ENCODE measurements at places on chromosomes 2 and 18. TPM values are rescaled to one million over a fixed set of nuclear protein-coding genes. Genes with fewer than 3 reads are reported as not detected.
A peak's percentile ranks its signal among the peaks of the same experiment; 100 is the strongest.

SULT1C2 gene
- total RNA-seq = 0.13 TPM

SLC19A3 gene
- total RNA-seq = 1.2 TPM

CNRIP1 gene
- 21.1 TPM for total RNA-seq

PAX8 gene
- total RNA-seq = 0.44 TPM

GPAT2 gene
- 2.4 TPM for total RNA-seq

ALPG gene
- not detected for total RNA-seq

CD226 gene
- total RNA-seq = 0.53 TPM

GPR55 gene
- total RNA-seq = not detected

NIF3L1 gene
- total RNA-seq = 20.6 TPM

KIF5C gene
- 0.66 TPM for total RNA-seq

GRCh38 chr2:239431536-239431935 is 30.7 kb upstream of the HDAC4 start:
- no peak overlapping the region for H3K4me3 ChIP-seq
- H3K27me3 ChIP-seq = no peaks in the 10 kb centered on the region
- no peaks in the 10 kb centered on the region for H3K4me1 ChIP-seq
- no peak for DNase-seq
- no peak overlapping the region for H3K27ac ChIP-seq

GRCh38 chr2:221962186-221962585 is 336.6 kb downstream of the PAX3 start:
- DNase-seq = no peak
- no peak overlapping the region for H3K4me3 ChIP-seq
- no peak overlapping the region for H3K27ac ChIP-seq
- no peaks in the 10 kb centered on the region for H3K27me3 ChIP-seq
- H3K4me1 ChIP-seq = no peaks in the 10 kb centered on the region

DNA sequence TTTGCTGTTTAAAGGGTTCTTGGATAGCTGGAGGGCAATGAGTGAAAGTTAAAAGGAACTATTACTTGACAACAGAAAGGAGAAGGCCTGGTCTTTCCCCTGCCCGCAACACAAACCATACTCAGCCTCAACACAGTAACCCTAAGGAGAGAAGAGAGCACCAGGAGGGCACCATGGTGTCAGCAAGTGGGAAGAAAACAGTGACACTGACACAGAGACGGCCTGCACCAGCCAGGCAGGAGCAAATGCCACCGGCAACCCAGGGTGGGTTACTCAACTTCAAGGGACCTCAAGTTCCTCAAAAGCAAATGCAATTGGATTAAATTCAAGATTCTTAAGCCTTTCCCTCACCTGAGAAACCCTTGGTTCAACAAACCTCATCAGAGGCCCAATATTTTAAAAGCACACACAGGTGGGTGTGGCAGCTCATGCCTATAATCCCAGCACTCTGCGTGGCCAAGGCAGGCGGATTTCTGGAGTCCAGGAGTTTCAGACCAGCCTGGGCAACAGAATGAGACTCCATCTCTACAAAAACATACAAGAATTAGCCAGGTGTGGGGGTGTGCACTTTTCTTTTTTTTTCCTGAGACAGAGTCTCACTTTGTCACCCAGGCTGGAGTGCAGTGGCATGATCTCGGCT is 52.3 kb downstream of the TFCP2L1 start:
- peaks cover 2% of the 10 kb centered on the region for H3K27me3 ChIP-seq
- no peak for DNase-seq
- H3K4me1 ChIP-seq = peaks cover 14% of the 10 kb centered on the region
- H3K36me3 ChIP-seq = no peaks in the 10 kb centered on the region
- H3K27ac ChIP-seq = no peak overlapping the region
- H3K4me3 ChIP-seq = no peak overlapping the region

DNA sequence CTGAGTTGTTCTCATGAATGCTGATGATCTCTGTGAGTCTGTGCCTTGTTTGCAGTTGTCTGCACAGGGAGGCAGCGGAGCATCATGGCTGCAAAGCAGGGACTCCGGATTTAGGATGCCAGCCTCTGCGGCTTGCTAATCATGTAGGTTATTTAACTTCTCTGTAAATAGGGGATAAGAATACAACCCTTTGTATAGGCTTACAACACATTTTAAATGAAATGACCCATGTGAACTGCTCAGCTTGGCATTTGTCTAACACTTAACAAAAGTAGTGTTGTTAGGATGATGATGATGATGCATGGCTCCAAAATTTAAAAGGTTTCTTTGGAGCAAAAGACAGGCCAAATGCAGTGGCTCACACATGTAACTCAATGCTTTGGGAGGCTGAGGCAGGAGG is 19.4 kb downstream of the DYTN start:
- no peak overlapping the region for H3K27ac ChIP-seq
- H3K4me1 ChIP-seq = no peaks in the 10 kb centered on the region
- no peak for DNase-seq
- no peaks in the 10 kb centered on the region for H3K27me3 ChIP-seq

DNA sequence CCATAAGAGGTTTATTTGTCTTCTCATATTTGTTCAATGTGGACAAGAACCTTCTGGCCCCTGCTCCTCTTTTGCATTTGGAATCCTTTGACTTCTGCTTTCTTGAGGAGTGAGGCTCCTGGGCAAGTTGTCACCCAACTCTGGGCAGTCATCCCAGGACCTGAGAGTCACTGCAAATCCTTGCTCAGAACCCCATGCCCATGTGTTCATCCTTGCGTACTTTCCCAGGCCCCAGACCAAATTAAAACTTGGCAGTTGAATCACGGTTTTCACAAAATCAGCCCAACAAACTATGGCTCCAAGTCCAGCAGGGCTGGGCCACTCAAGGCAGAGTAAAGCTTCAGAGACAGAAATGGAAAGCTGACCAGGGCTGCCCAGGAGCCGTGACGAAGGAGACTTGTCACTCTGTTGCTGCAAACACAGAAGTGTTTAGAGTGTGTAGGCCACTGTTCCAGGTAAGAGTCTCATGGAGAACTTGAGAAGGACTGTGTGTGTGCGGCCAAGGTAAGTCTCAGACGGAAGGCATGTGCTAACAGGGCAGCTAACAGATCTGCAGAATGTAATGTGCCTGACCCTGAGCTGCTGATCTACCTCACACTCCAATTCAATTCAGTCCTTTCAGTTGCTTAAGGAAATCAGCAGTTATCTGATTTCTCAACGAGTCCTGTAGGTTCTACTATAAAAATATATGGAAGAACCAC is 549.4 kb upstream of the HS6ST1 start:
- no peaks in the 10 kb centered on the region for H3K36me3 ChIP-seq
- no peak overlapping the region for H3K27ac ChIP-seq
- H3K27me3 ChIP-seq = no peaks in the 10 kb centered on the region
- no peak for DNase-seq
- H3K4me3 ChIP-seq = no peak overlapping the region

- no peaks in the 10 kb centered on the region for H3K27me3 ChIP-seq
- no peaks in the 10 kb centered on the region for H3K4me1 ChIP-seq
- no peak overlapping the region for H3K27ac ChIP-seq
- peaks cover 18% of the 10 kb centered on the region for H3K36me3 ChIP-seq
These were observed 66.2 kb downstream of the TRAPPC8 start for GRCh38 chr18:31876707-31877106.

DNA sequence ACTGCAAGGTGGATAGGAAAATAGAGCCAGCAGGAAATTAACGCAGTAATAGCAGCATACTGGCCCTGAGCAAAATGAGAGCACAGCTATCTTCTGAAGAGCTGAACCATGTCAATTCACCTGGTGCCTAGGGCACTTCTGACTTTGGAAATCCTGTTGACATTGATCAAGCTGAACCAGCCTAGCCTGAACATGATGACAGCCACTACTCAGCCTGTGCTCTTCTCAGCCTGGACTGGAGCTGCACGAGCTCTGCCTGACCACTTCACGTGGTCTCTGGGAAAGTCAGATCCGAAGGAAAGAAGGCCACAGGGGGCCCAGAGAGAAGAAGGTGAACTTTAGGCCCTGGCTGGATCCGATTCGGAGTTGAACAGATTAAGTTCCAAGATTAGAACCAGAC is 421.9 kb downstream of the LPIN1 start:
- H3K4me1 ChIP-seq = peaks cover 31% of the 10 kb centered on the region
- DNase-seq = no peak
- H3K36me3 ChIP-seq = no peaks in the 10 kb centered on the region
- H3K27me3 ChIP-seq = no peaks in the 10 kb centered on the region

DNA sequence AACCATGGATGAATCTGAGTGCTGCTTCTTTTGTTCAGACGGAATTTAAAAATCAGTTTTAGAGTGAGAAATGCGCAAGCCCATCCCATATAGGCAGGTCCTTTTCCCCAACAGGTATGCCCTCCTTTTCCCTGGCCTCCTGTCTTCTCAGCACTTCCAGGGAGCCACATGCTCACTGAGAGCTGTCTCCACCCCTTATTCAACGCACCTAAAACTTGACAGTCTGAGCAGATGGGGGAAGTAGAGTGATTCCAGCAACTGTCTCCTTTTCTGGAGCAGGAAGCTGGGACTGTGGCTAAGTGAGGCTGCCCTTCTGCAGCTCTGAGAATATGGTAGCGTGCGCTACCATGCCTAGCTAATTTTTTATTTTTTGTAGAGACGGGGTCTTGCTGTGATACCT is 53.1 kb upstream of the NOSTRIN start:
- no peaks in the 10 kb centered on the region for H3K27me3 ChIP-seq
- no peak for DNase-seq
- no peak overlapping the region for H3K4me3 ChIP-seq
- H3K27ac ChIP-seq = no peak overlapping the region
- H3K36me3 ChIP-seq = peaks cover 5% of the 10 kb centered on the region
- peaks cover 29% of the 10 kb centered on the region for H3K4me1 ChIP-seq

- H3K4me3 ChIP-seq = no peak overlapping the region
- no peaks in the 10 kb centered on the region for H3K4me1 ChIP-seq
- H3K36me3 ChIP-seq = no peaks in the 10 kb centered on the region
- no peaks in the 10 kb centered on the region for H3K27me3 ChIP-seq
- no peak for DNase-seq
These were observed 52.4 kb downstream of the BABAM2 start for GRCh38 chr2:27942612-27943547.

- no peak overlapping the region for H3K4me3 ChIP-seq
- no peak for DNase-seq
- H3K27me3 ChIP-seq = no peaks in the 10 kb centered on the region
- peaks cover 3% of the 10 kb centered on the region for H3K4me1 ChIP-seq
- H3K36me3 ChIP-seq = no peaks in the 10 kb centered on the region
These were observed 106.3 kb upstream of the CDCA7 start for GRCh38 chr2:173248381-173248780.

- peak; percentile 58 for DNase-seq
- no peaks in the 10 kb centered on the region for H3K27me3 ChIP-seq
- peaks cover 22% of the 10 kb centered on the region for H3K36me3 ChIP-seq
- no peak overlapping the region for H3K4me3 ChIP-seq
These were observed 15.2 kb downstream of the SRBD1 start for GRCh38 chr2:45595721-45596435.

GRCh38 chr2:110764931-110765330 is 32.6 kb downstream of the ACOXL start:
- no peak overlapping the region for H3K4me3 ChIP-seq
- peaks cover under 1% of the 10 kb centered on the region for H3K4me1 ChIP-seq
- no peak for DNase-seq
- H3K27ac ChIP-seq = no peak overlapping the region

- DNase-seq = peak; percentile 23
- no peaks in the 10 kb centered on the region for H3K36me3 ChIP-seq
- H3K4me1 ChIP-seq = peaks cover 13% of the 10 kb centered on the region
- no peak overlapping the region for H3K4me3 ChIP-seq
These were observed 39.4 kb downstream of the EDAR start for GRCh38 chr2:108949316-108950239.

- H3K4me3 ChIP-seq = no peak overlapping the region
- H3K4me1 ChIP-seq = peaks cover 34% of the 10 kb centered on the region
- no peaks in the 10 kb centered on the region for H3K27me3 ChIP-seq
- DNase-seq = peak; percentile 85
These were observed 45.4 kb downstream of the ST8SIA5 start for GRCh38 chr18:46711444-46711863.

DNA sequence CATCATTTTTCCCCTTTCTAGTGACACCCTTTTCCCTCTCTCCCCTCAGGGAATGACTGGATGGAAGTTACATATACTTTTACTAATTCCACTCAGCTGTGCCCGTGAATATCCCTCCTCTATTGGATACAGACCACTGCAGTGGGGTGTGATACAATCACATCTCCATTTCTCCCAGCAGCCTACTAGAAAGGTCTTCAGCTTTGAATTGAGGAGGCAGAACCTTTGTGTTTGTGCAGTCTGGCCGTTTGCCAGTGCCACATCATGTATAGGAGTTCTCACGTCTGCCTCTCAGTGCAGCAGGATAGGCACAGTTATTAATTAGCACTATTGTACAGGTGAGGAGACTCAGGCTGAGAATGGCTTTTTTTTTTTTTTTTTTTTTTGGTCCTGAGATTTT is 16.4 kb downstream of the TNFRSF11A start:
- no peaks in the 10 kb centered on the region for H3K4me1 ChIP-seq
- H3K27me3 ChIP-seq = peaks cover 5% of the 10 kb centered on the region
- no peak overlapping the region for H3K27ac ChIP-seq
- no peaks in the 10 kb centered on the region for H3K36me3 ChIP-seq
- H3K4me3 ChIP-seq = no peak overlapping the region

DNA sequence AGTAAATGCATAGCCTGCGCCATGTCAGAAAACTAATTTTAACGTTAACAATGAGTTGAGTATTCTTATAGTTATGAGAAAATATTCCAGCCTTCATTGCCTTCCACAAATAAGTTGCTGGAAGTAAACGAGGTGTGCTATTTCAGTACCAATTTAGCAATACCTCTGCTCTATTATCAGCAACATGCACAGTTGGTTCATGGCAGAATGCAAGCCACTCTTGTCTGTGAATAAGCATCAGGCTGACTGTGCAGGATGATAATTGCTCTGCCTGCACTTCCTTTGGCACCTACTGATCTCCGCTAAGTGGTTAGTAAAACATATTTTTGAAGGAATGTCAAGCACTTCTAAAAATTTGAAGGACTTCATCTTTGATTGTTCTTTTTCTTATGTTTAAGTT is 261.9 kb upstream of the SIX3 start:
- no peak for DNase-seq
- no peaks in the 10 kb centered on the region for H3K36me3 ChIP-seq
- no peak overlapping the region for H3K27ac ChIP-seq
